PC-9 (cell line): ENCODE measurements at places on chromosomes 7 and 10. TPM values are rescaled to one million over a fixed set of nuclear protein-coding genes. Genes with fewer than 3 reads are reported as not detected.

DNA sequence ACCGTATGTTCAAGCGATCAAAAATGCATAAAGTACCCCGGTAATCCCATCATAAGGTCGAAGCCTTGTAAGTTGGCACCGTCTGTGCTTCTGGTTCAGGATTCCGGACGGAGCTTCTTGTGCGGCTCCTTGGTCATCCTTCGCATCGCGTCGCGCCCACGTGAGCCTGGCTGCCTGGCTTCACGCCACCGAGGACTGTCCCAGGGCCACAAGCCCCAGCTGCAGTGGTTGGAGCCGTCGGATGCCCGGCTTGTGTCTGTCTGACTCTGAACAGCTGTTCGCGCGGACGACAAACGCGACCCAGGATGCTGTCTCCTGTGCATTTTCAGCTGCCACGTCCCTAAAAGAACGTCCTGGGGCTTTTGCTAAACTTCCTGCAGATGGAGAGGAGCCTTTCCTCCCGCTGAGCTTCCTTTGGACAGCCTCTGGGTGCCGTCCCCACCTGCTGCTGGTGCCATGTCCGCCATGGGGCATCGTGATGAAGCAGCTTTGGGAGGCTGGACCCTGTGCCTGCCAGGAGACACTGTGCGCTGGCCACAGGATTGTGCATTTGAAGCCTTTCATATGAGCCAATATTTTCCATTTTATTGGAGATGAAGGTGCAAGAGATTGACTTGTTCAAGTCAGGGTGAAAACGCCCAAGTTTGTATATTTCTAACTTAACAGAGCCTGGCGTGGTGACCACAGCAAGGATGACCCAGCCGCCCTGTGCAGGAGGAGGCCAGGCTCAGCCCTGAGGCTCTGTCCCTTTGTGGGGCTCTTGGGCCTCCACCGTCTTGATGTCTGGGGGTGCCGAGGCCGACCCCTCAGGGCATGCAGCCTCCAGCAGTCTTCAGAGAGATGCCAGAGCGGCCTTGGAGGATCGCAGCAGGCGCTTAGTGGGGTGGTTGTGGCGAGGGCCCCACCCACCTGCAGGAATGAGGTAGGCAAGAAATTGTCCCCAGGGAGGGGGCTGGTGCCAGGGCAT lies 6.7 kb upstream of the JAKMIP3 start:
- H3K27me3 ChIP-seq: peaks cover 33% of the 10 kb centered on the region
- no peaks in the 10 kb centered on the region for H3K36me3 ChIP-seq
- no peaks in the 10 kb centered on the region for H3K4me1 ChIP-seq
- no peak overlapping the region for H3K4me3 ChIP-seq
- H3K27ac ChIP-seq: no peak overlapping the region
- DNase-seq: no peak

- H3K4me1 ChIP-seq: no peaks in the 10 kb centered on the region
- H3K27me3 ChIP-seq: no peaks in the 10 kb centered on the region
- DNase-seq: no peak
- no peaks in the 10 kb centered on the region for H3K36me3 ChIP-seq
- H3K4me3 ChIP-seq: no peak overlapping the region
Measured at GRCh38 chr7:76260171-76260703, 42.2 kb upstream of the HSPB1 start.

DNA sequence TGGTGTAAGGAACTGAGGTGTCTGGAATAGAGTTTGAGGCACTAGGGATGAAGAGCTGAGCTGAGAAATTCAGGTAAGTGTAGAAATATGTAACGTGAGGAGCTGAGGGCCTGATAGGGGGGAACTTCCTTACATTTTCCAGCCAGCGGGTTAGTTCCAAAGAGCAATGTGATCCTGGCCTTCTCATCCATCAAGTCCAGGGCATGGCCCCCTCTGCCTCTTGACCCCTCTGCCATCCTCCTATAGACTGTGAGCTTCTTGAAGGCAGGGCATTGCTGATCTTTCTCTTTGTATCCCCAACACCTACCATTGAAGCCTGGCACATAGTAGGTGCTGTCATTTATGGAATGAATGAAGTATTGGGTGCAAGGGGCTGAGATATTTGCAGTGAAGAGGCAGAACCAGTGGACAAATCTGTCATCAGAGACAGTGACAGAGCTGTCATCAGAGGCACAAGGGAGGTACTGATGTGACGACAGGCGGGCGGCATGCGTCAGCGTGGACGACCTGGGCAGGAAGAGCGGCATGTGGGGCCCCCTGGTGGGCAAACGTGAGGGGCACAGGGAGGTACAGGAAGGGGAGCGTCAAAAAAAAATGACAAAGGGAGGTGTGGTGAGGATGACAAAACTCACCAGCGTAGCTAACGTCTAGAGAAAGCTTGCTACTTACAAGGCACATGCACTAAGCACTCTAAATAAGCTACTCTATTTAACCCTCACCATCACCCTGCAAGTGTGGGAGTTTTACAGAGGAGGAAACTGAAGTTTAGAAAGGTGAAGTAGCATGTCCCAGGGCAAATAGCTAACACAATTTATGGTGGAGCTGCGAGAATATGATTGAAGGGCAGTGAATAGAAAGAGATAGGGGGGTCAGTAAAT lies 5.2 kb upstream of the CAMK2G start:
- H3K4me3 ChIP-seq: no peak overlapping the region
- no peaks in the 10 kb centered on the region for H3K36me3 ChIP-seq
- no peaks in the 10 kb centered on the region for H3K27me3 ChIP-seq

DNA sequence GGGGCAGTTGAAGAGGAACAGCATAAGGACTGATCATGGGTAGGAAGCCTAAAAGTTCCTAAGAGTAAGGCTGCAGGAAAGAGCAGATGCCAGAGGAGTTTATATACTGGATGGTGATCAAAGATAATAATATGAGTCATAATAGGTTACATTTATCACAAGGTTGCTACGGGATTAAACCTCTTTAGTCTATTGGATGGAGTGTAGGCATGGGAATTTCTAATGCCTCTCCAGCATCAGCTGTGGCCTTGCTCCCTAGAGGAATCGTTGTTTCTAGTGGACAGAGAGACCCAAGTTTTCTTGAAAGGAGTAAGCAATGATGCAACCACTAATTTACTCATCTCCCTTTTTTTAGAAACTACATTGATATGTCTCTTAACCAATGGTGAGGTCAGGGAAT lies 213.4 kb downstream of the GPR37 start:
- H3K36me3 ChIP-seq: no peaks in the 10 kb centered on the region
- H3K27ac ChIP-seq: no peak overlapping the region
- DNase-seq: no peak
- no peak overlapping the region for H3K4me3 ChIP-seq
- H3K4me1 ChIP-seq: no peaks in the 10 kb centered on the region
- no peaks in the 10 kb centered on the region for H3K27me3 ChIP-seq

DNA sequence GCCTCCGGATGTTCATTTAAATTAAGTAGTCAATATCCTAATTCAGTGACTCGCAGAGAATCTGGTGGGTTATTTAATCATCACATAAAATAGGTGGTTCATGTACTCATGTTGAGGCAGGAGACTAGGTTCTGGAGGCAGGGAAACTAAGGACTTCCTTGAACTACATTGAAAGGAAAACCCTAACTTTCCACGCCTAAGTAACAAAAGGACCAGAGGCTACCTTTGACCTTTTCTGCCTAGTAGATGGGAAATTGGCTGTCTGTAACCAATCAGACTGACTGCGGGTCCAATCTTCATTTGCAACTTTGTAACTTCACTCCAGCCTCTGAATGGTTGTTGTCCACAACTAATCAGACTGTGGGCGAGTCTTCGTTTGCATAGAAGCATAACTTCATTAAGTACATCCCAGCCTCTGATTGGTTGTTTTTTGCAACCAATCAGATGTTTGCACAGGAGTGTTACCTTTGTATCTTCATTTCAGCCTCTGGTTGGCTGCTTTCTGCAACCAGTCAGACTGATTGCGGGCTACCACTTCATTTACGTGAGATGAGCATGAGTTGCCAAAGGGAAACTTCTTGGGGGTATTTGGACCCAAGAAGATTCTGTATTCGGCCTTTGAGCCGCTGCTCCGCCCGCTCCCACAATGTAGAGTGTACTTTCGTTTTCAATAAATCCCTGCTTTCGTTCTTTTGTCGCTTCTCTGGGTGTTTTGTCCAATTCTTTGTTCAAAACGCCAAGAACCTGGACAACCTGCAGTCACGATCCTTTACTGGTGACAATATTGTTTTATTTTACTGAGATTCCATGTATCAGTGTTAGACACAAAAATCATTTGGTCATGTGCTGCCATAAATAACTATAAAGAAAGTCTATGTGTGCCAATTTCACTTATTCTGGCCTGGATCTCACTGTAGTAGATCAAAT lies 1.7 kb upstream of the ST7 start:
- H3K4me3 ChIP-seq: peak overlapping the region; percentile 95; the same call in 1 of the 2 replicates
- H3K36me3 ChIP-seq: no peaks in the 10 kb centered on the region
- H3K27ac ChIP-seq: no peak overlapping the region
- no peaks in the 10 kb centered on the region for H3K27me3 ChIP-seq
- H3K4me1 ChIP-seq: peaks cover 24% of the 10 kb centered on the region

GRCh38 chr7:130904792-130905191 lies 170.8 kb upstream of the KLF14 start:
- H3K36me3 ChIP-seq: peaks cover 73% of the 10 kb centered on the region
- no peaks in the 10 kb centered on the region for H3K27me3 ChIP-seq
- peaks cover 94% of the 10 kb centered on the region for H3K4me1 ChIP-seq
- peak overlapping the region; percentile 96; the same call in 1 of the 2 replicates for H3K4me3 ChIP-seq
- no peak for DNase-seq
- H3K27ac ChIP-seq: peak overlapping the region; percentile 99

- H3K36me3 ChIP-seq: no peaks in the 10 kb centered on the region
- H3K4me1 ChIP-seq: no peaks in the 10 kb centered on the region
- DNase-seq: no peak
- H3K27ac ChIP-seq: no peak overlapping the region
- H3K27me3 ChIP-seq: no peaks in the 10 kb centered on the region
- H3K4me3 ChIP-seq: no peak overlapping the region
Measured at GRCh38 chr10:122240401-122240800, 30.7 kb upstream of the BTBD16 start.

GRCh38 chr7:159097661-159098423 lies 46.8 kb downstream of the VIPR2 start:
- H3K27me3 ChIP-seq: peaks cover 87% of the 10 kb centered on the region
- DNase-seq: no peak
- no peaks in the 10 kb centered on the region for H3K36me3 ChIP-seq
- no peak overlapping the region for H3K4me3 ChIP-seq

GRCh38 chr10:52308251-52309031 lies 5.6 kb upstream of the DKK1 start:
- no peaks in the 10 kb centered on the region for H3K27me3 ChIP-seq
- no peak overlapping the region; the same call in 1 of the 2 replicates for H3K4me3 ChIP-seq
- H3K4me1 ChIP-seq: peaks cover 12% of the 10 kb centered on the region
- H3K36me3 ChIP-seq: no peaks in the 10 kb centered on the region
- no peak for DNase-seq
- no peak overlapping the region for H3K27ac ChIP-seq

DNA sequence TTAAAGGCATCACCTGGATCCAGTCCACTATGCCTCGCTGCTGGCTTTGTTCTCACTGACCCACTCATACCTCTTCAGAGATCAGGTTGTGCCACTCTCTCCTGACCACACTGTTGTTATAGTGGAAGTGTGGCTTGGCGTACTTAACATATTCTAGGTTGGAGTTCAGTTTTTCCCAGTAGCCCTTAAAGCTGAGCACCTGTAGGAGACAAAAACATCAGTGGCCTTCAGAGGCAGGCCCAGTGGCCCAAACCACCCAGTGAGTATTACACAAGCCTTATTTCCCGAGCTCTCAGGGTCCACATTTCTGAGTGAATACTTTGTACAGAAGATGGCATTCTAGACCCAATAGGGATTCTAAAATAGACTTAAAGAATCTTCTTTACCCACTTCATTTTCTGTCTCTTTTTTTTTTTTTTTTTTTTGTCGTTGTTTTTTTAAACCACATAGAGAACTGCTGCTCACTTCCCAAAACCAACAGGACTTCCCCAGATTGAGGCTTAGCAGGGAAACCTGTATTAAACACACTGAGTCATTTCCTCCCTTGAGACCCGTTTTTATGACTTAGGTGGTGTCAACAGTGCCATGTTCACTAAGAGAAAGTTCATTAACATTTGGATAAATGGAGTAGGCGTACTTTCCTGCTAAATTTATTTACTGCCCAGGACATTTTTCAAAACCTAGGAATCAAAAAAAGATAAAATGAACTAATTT lies 85.8 kb downstream of the GSAP start:
- DNase-seq: no peak
- H3K27ac ChIP-seq: no peak overlapping the region
- no peak overlapping the region for H3K4me3 ChIP-seq
- H3K27me3 ChIP-seq: no peaks in the 10 kb centered on the region
- H3K4me1 ChIP-seq: peaks cover 44% of the 10 kb centered on the region

GRCh38 chr7:42143711-42144600 lies 93.1 kb downstream of the GLI3 start:
- H3K4me1 ChIP-seq: no peaks in the 10 kb centered on the region
- DNase-seq: no peak
- no peak overlapping the region for H3K27ac ChIP-seq
- H3K27me3 ChIP-seq: peaks cover 95% of the 10 kb centered on the region
- no peaks in the 10 kb centered on the region for H3K36me3 ChIP-seq
- H3K4me3 ChIP-seq: no peak overlapping the region

DNA sequence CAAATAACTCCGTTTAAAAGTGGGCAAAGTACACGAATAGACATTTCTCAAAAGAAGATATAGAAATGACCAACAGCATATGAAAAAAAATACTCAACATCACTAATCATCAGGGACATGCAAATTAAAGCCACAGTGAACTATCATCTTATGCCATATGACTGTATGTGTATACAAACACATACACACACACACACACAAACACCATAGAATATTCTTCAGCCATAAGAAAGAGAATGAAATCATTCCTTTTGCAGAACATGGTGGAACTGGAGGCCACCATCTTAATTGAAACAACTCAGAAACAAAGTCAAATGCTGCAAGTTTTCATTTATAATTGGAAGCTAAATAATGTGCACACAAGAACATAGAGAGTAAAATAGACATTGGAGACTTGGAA lies 1019.4 kb downstream of the KCNMA1 start:
- no peak for DNase-seq
- H3K4me3 ChIP-seq: no peak overlapping the region
- H3K36me3 ChIP-seq: no peaks in the 10 kb centered on the region
- H3K4me1 ChIP-seq: no peaks in the 10 kb centered on the region
- no peaks in the 10 kb centered on the region for H3K27me3 ChIP-seq

DNA sequence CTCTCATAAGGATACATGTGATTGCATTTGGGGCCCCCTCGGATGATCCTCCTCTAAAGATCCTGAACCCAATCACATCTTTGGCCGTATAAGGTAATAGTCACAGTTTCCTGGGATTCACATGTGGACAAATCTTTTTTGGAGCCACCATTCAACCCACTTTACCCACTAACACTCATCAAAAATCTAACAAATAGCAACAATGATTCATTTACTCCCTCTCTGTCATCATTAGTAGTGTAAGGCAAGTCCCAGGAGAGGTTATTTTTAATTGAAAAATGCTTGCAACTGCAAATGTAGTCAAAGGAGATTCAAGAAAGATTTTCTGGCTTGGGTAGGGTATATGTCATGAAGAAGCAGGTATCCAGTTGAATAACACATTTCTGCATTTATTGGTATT lies 9.9 kb upstream of the SMKR1 start:
- no peaks in the 10 kb centered on the region for H3K36me3 ChIP-seq
- DNase-seq: no peak
- H3K27ac ChIP-seq: no peak overlapping the region
- H3K27me3 ChIP-seq: no peaks in the 10 kb centered on the region
- H3K4me3 ChIP-seq: no peak overlapping the region
- H3K4me1 ChIP-seq: no peaks in the 10 kb centered on the region

Gene AKR1C2
- 1,997 and 2,032 TPM in 2 replicates for total RNA-seq

Gene IL15RA
- 15.5 TPM in 2 replicates for total RNA-seq

Gene LIPN
- not detected in 2 replicates for total RNA-seq

Gene SRRM3
- total RNA-seq: 0.74 and 1.2 TPM in 2 replicates

Gene NEUROG3
- not detected in 2 replicates for total RNA-seq

Gene MLLT10
- 39.6 and 48.4 TPM in 2 replicates for total RNA-seq

Gene AKR1D1
- not detected in 2 replicates for total RNA-seq

Gene SPDYE2
- not detected in 2 replicates for total RNA-seq

Gene SPACDR
- 1.4 and 4.2 TPM in 2 replicates for total RNA-seq
